ENCODE measurements at places on chromosomes 1 and 21.

DNA sequence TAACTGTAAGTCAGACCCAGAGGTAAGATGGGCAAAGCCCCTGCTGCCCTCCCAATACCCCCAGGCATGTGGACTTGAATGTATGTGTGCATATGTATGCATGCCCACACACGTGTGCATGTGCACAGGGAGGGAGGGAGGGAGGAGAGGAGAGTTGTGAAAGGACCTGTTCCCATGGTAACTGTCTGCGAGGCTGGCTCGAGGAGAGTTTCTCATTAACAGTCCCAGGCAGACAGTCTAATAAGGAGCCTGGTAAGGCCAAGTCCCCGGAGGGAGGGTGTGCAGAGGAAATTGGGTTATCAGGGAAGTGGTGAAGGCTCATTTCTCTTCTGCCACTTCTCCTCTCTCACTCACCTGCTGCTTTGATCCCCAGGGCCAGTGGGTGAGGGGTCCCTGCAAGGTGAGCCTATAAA is 74.9 kb downstream of the NFASC start:
- no peak for DNase-seq

- no peak for DNase-seq
Measured at GRCh38 chr21:39001341-39001740, 181.9 kb downstream of the PSMG1 start.

GRCh38 chr1:68633141-68633919 is 136.4 kb upstream of the DEPDC1 start:
- no peak for DNase-seq

DNA sequence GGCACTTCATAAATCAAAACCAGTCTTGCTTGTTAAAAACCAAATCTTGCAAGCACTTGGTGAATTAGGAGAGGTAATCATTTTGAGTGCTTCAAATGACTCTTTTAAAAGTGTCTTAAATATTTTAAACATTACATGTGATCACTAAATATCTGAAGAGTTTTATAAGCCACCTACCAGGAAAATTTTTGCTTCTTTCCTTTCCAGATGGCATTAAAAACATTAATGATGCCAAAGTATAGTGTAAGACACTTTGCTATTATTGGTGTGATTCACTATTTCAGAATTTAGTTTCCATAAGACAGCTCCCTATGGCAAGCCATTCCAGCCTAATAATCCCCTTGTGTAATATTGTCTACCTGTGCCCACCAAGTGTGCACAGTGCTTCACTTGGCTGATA is 548.8 kb upstream of the ADAMTS5 start:
- DNase-seq: no peak

GRCh38 chr1:41184446-41184845 is 57.7 kb downstream of the SCMH1 start:
- DNase-seq: no peak

- peak; percentile 32 for DNase-seq
Measured at GRCh38 chr1:32893198-32894018, 7.1 kb downstream of the HPCA start.
